ENCODE measurements at places on chromosomes 7 and 10.

- DNase-seq: no peak
These were observed 122.9 kb downstream of the SH3PXD2A start for GRCh38 chr10:103732339-103733044.

GRCh38 chr10:77889277-77889903 lies 37.2 kb downstream of the DLG5 start:
- DNase-seq: no peak

GRCh38 chr7:43630482-43630881 lies 47.6 kb downstream of the STK17A start:
- DNase-seq: no peak

DNA sequence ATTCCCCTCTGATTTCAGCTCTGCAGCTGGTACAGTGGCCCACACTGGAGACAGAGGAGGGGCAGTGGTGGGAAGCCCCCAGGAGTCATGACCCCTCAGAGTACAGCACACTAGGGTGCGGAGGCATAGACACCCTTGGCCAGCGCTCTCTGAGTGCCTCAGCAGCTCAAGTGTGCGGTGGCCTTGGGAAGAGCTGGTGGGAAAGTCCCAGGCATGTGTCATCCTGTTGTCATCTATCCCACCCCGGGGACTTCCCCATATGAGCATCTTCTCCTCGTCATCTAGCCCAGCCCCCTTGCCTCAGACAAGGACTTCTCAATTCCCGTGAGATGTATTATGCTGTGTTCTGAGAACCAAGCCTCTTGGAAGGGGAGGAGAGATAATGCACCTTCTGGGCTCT lies 15.6 kb upstream of the PPIF start:
- peak; percentile 83 for DNase-seq

- DNase-seq: no peak
These were observed 307.8 kb upstream of the POM121L12 start for GRCh38 chr7:52727632-52728031.

- no peak for DNase-seq
These were observed 41.9 kb upstream of the PPP3CB start for GRCh38 chr10:73537709-73538108.

GRCh38 chr10:27447540-27447939 lies 56.6 kb upstream of the RAB18 start:
- DNase-seq: no peak

DNA sequence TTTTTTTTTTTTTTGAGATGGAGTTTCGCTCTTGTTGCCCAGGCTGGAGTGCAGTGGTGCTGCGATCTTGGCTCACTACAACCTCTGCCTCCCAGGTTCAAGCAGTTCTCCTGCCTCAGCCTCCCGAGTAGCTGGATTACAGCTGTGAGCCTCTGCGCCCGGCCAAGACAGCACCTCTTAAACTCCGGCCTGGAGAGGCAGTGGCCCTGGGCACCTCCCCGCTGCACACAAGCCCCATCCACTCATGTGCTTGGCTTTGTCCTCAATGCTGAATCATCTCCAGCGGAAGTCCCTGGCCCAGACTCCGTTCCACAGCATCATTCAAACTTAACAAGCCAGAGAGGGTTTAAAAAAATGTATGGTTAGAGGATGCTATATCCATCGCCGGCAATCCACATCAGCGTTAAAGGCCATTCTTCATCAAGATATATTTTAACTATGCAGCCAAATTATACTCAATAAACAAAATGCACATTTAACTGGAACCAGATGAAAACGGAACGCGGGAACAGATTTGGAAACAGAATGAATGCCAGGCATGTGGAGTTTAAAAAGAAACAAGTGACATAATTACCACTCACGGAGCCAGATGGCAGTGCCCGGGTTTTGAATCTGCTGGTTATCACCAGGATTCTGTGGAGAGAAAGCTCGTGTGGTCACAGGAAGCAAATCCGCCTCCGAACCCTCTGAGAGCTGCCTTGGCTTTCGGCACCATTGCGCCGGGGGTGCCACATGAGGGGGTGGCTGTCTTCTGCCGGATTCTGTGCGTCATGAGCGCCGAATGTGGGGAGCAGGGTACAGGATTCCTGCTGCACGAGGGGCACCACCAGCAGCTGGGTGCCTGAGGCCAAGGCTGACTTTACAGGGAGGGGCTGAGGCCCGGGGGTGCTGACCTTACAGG lies 45.6 kb upstream of the CFAP46 start:
- DNase-seq: no peak

- DNase-seq: peak; percentile 29
These were observed 65.1 kb downstream of the PPP1R3C start for GRCh38 chr10:91567815-91568214.

GRCh38 chr7:83873459-83873858 lies 224.5 kb upstream of the SEMA3E start:
- no peak for DNase-seq

GRCh38 chr7:34507191-34507590 lies 150.8 kb upstream of the NPSR1 start:
- DNase-seq: no peak

- DNase-seq: no peak
These were observed 229.8 kb upstream of the PODXL start for GRCh38 chr7:131786204-131786603.

GRCh38 chr7:156764766-156765165 lies 124.2 kb downstream of the RNF32 start:
- DNase-seq: no peak

DNA sequence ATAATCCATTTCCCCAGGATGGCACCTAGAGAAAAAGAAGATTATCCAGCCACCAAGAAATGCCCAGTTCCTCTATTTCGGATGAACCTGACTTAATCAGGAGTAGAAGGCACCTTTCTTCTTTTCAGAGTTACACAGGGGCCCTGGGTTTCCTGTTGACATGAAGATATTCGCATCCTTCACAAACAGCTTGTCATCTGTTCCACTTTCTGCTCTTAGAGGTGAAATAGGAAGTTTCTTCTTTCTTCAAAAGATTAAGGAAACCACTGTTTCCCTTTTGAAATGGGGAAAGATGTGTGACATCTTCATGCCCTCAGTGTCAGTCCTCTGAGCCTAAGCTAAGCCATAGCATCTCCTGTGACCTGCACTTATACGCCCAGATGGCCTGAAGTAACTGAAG lies 39.1 kb upstream of the RAB18 start:
- DNase-seq: no peak

DNA sequence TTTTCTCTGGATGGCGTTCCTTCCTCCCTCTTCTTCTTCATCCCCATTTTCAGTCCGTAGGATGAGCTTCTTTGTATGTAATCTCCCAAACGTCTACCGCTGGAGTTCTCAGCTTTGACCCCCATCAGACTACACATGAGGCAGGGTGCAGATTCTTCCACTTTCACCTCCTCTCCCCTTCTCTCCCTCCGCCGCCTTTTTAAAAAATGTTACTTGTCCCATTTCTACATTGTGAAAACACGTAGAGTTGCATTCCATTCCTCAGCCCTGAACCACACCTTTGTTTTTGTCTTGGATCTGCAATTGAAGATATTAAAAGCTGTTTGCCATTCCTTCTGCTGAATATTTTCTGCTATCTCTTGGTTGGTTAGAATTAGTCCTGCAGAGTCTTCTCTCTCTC lies 6.2 kb downstream of the ADIRF start:
- DNase-seq: no peak

Data from GM13977 (cell line).